NCI-H187 treated with DMSO at 0.1 percent for 48 hours (cell line): ENCODE measurements at places on chromosomes 2 and 18.

DNA sequence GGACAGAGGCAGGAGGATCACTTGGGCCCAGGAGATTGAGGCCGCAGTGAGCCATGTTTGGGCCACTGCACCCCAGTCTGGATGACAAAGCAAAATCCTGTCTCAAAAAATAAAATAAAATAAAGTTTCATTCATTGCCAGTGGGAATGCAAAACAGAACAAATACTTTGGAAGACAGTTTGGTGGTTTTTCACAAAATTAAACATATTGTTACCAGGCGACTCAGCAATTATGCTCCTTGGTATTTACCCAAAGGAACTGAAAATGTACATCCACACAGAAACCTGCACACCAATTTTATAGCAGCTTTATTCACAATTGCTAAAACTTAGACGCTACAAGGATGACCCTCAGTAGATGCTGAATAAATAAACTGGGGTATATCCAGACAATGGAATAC is 35.8 kb downstream of the FOSL2 start:
- DNase-seq: no peak

- DNase-seq: no peak
Measured at GRCh38 chr2:1504311-1504750, 91.1 kb downstream of the TPO start.

DNA sequence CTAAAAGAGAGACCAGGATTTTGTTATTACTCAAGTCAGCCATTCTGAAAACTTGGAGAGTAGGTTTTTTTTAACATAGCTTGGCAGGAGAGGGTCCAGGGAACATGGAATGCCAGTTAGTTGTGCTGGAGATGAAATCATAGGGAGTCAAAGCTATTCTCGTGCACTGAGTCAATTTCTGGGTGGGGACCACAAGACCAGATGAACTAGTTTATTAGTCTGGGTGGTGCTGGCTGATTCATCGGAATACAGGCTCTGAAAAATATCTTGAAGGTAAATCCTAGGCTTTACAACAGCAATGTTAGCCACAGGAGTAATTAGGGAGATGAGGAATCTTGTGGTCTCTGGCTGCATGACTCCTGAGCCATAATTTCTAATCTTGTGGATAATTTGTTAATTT is 921.4 kb downstream of the TRIB2 start:
- DNase-seq: no peak

DNA sequence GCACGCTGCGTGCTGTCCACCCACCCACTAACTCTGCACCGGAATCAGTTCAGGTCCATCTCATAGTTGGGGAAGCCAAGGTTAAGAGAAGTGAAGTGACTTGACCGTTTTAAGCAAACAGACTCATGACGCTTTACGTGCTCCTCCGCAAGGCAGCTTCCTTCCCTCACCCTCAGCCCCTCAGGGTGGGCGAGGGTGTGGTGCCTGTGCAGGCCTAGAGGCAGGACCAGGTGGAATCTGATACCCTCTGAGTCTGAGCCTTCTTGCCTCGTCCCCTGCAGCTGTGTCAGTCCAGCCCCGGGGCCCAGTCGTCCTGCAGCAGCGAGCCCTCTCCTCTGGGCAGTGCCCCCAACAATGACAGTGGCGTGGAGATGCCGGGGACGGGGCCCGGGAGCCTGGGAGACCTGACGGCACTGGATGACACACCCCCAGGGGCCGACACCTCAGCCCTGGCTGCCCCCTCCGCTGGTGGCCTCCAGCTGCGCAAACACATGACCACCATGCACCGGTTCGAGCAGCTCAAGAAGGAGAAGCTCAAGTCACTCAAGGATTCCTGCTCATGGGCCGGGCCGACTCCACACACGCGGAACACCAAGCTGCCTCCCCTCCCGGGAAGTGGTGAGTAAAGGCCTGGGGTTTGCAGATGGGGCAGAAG is 250.5 kb downstream of the GLI2 start:
- DNase-seq: no peak

DNA sequence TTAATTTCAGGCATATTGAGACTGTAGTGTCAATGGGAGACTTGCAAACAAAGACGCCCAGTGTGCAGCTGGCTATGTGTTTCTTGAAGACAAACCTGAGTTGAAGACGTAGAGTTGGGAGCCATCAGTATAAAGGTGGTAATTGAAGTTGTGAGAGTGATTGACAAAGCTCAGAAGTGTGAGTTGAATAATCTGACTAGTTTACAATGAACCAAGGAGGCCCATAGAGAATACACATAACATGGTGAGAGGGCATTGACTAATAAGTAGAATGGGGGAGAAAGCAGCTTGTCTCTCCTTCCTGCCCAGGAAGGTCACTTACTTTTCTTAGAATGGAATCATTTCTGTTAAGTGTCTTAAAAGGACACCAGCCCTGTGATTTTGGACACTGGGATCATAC is 14.1 kb downstream of the SP110 start:
- DNase-seq: no peak

DNA sequence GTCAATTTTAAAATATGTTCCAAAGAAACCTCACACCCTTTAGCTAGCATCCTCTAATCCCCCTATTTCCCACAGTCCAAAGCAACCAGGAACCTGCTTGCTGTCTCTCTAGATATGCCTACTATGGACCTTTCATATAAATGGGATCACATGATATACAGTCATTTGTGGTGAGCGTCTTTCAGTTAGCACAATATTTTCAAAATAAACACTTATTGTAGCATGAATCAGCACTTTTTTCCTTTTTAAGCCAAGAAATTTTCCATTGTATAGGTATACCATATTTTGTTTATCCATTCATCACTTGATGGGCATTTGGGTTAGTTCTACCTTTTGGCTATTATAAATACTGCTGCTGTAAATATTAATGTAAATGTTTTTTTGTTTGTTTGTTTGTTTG is 223.0 kb upstream of the DOK6 start:
- no peak for DNase-seq

DNA sequence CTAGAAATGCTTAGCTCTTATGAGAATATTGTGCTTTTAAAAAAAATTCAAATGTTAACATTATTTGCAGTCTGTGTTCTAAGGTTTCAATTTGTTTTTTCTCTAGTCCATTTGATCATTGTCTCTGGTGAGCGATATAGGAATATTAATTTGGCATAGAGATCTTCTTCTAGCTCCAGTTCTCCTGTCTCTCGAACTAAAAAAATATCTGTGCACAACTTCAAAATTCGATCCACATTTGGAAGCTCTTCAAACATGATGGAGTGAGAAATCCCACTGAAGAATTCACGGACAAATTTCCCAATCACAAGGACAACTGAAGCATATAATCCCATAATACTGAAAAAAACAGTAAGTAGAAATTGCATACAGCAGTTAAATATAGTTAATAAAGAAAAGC is 145.6 kb downstream of the NAPG start:
- DNase-seq: no peak

DNA sequence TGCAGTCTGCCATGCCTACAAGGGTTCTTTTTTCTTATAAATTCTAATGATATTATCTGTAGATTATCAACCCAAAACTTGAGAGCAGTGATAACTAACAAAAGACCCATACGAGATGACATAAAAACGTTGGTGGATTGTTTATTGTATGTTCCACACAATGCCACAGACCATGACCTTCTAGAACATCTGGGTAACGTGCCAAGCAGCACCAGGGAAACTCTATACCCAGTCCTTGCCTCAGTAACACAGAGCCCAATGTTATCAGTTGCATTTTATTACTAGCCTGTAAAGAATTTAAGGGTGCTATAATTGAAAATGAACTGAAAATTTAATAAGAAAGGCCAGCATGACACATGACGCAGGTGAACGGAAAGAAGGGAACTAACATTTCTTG is 99.1 kb upstream of the UGP2 start:
- no peak for DNase-seq

GRCh38 chr2:195533771-195534642 is 123.0 kb upstream of the SLC39A10 start:
- no peak for DNase-seq

DNA sequence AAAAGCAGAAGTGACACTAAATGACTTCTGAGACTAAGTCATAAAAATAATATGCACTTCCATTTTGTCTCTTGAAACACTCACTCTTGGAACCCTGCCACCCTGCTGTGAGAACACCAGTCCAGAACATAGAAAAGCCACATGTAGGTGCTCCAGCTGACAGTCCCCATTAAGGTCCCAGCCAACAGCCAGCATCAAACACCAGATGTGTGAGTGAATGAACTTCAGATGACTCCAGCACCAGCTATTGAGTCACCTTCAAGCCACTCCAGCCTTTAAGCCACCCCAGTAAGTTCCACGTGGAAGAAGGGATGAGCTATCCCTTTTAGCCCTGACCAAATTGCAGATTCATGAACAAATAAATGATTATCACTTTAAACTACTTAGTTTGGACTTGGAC is 31.5 kb upstream of the LGALSL start:
- no peak for DNase-seq

DNA sequence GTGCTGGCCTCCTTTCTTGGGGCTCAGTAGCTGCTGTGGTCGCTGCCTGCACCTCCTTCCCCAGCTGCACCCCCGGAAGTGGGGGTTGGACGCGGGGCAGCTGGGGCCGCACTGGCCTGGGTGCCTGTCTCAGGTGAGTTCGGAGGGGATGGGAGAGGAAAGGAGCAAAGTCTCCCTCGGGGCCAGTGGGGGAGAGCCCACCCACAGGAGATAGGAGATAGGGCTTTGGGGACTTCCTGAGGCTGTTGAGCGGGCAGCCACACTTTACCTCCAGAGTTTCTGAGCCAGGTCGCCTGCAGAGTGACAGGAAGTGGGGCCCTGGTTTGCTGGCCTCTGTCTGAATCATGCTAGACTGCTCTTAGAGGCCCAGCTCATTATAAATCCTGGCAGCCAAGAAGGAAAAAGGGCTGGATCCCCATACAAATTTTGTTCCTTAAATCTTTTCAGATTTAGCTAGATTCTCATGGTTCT is 8.1 kb downstream of the MBP start:
- no peak for DNase-seq

DNA sequence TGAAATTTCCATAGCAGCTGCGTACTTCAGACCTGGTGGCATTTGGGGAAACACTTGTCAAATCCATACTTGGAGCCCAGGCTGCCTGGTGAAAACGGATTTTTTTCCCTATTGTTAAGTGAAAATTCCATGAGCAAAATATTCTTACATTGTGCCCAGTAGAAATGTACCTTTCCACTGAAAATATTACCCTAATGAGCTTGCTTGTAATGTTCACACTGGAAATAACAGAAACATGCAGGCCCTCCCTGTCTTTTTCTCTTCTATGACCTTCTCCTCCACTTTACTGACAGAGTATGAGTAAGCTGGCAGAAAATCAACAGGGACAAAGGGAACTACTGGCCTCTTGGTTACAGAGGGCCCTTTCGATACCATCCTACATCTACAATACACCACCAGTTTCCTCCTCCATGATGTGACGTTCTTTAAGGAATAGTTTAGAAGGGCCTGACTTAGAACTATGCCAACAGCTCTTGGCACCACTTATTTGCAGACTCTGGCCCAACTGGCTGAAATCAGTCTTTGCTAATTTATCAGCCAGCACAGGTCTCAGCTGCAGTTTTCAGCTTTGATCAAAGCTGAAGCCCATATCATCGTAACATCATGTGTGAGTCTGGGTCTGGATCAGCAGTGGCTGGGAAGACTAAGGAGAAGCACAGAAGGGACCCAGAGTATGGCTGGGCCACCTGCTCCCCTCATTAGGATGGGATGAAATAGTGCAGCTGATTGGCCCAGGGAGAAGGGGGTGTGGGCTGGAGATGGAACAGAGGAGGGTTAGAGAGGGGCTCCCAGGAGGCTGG is 272.2 kb upstream of the ID2 start:
- no peak for DNase-seq

DNA sequence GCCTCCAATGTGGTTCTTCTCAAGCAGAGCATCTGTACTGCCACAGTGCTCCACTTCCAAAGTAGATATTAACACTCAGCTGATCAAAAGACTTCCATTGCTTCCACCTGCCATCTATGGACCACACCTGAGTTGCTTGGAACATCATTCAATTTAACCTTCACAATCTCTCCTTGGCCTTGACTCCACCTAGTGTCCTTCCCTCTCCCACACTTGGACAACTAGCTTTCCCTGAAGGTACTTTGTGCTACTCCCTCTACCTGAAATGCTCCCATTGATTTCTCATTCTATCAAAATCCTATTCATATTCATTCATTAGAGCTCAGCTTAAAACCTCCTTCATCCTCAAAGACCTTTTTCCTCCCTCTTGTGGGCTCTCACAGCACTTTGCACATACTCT is 48.7 kb downstream of the SOWAHC start:
- DNase-seq: no peak

DNA sequence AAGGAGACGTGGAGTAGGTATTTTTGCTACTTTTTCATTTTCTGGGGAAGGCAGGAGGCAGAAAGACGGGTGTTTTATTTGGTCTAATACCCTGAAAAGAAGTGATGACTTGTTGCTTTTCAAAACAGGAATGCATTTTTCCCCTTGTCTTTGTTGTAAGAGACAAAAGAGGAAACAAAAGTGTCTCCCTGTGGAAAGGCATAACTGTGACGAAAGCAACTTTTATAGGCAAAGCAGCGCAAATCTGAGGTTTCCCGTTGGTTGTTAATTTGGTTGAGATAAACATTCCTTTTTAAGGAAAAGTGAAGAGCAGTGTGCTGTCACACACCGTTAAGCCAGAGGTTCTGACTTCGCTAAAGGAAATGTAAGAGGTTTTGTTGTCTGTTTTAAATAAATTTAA is 3.4 kb downstream of the FZD7 start:
- no peak for DNase-seq

DNA sequence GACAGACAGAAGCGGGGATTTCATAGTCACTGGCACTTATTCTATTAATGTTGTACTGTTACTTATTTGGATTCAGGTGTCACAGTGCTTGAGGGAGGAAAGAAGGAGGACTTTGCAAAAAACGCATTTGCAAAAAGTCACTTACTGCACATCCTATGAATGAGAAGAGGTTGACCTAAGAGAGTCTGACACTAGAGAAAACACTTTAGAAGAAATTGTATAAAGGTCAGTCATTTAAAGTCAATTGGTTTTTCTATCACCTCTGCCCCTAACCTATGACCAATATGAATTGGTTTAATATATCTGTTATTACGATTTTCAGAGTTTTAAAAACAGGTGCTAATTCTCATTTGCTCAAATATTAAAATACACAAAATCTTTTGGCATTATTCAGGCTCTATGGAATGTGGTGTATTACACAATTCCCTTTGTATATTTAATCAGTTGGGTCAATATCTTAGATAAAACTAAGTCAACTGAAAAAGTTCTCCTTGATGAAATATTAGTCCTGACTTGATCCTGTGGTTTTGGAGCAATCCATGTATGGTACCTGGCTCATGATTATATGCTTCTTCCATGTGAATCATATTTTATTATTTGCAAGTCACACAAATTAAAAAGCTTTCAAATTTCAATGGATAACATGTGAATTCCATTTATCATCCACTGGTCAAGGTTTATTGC is 157.4 kb downstream of the CDH2 start:
- no peak for DNase-seq

DNA sequence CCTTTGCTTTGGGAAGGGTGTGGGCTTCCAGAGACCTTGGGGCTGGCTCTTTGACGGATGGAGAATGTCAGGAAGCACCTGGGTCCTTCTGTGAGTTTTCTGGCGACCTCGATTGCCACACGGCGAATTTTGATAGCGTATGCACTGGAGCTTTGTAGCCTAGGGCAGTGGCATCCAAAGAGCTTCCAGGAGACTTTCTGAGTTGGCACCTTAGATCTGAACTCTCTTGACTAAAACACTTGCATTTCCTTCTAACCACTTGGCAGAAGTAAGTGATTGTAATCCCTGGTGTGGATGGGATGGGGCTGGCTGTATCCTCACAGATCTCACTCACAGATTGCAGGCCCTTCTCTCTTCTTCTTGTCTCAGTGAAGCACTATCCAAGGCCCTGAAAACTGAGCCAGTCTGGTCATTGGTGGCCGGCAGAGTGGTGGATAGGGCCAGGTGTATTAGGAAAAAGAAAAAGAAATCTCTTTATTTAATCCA is 7.8 kb downstream of the RNF144A start:
- DNase-seq: no peak
